ENCODE measurements at places on chromosomes 13 and 19.
A peak's percentile ranks its signal among the peaks of the same experiment; 100 is the strongest.

DNA sequence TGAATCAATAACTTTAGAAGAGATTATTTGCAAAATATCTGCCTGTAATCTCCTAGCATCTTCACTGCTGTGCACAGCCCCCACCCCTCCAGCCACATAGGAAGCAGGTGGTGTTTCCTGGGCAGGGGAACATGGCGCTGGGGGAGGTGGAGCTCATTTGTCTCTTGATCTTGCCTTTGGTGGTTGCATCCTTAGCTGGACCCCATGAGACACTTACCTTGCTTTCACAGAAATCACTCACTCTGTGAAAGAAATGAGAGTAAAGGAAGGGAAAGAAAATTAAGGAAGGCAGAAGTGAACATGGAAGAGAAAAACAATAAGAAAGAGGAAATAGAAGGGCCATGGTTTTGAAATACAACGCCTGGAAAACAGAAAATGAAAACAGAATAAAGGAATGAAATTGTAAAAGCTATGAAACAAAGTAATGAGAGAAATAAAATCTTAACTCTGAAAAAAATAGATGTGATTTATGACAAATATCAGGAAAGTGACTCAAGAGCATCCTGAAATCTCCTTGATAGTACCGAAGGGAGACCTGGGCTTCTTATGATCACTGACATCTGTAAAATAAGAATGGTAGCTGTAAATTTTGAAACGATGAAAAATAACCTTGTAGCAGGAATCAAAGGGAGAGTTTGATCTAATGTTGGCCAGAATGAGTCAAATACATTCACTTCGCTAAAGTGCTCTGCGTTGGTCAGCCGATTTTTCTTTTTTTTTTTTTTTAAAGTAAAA lies 17.2 kb upstream of the RNASEH2B start:
- no peak for DNase-seq

DNA sequence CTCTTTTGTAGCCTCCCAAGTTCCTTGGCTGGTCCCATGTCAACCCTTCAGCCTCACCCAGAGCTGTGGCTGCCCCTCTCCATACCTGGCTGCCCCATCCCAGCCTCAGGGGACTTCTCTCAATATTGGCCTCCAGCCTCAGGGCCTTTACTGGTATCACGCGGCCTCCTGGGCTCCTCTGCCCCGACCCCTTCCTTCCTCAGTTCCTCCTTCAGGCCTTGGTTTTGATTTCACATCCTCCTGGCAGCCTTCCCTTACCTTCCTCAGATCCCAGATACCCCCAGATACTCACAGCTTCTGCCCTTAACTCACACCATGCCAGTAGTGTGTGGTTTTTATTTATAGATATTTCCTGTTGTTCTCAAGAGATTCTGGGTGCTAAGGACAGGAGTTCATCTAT lies 12.8 kb upstream of the SCN1B start:
- DNase-seq, result no peak

DNA sequence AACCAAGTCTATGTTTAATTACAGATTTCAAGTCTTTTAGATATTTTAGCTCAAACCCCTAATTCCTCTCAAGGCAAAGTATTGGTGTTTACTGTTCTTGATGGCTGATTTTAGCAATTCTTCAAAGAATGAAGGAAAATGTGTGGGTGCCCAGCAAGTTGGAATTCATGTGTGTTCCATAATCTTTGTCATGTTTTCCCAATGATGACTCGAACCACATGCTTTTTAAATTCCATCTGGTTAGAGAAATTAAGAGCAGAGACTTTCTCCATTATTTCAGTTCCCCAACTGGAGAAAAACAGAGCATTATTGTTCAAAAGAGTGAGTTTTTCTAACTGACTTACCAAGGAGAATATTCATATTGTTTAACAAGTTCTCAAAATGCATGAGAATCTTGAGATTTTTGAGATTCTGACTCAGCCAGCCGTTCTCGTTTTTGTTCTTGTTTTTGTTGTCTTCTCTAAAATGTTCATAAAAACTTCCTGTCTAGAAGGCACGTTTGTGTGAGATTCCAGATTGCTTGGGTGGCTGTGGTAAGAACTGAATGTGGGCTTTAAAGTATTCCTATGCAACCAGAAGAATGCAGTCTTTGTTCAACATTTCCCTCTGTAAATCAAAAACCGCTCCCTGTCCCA lies 404.7 kb downstream of the IRS2 start:
- peak; percentile 87 for DNase-seq

DNA sequence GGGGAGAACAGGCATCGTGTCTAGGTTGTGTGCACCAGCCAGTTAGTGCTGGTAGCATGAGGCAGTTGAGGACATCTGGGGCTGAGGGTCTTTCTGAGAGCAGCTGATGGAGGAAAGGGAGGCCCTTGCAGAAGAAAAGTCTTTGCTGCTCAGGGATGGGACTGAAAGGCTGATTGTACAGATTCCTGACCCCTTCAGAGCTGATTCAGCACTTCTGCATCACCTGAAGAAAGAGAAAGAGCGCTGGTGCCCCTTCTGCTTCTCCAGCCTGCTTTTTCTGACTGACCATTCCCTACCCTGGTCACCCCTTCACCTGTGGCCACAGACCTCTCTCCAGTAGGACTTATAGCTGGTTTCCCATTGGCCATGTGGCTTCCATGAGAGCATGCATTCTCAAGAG lies 476.2 kb downstream of the TSHZ3 start:
- no peak for DNase-seq

DNA sequence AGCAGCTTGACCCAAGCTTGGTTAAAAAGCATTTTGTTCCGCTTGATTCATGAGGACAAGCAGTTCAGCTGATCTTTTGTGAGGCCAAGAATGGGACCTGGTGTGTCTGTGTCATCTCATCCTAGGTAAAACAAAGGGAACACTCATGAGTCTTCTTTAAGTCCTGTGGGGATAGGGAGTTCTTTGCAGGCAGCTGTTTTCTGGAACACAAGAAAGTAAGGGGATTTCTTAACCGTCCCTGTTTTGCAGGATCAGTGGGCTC lies 134.5 kb upstream of the TMTC4 start:
- no peak for DNase-seq

- peak; percentile 2 for DNase-seq
These were observed 79.8 kb upstream of the SLITRK6 start for GRCh38 chr13:85879014-85879413.

DNA sequence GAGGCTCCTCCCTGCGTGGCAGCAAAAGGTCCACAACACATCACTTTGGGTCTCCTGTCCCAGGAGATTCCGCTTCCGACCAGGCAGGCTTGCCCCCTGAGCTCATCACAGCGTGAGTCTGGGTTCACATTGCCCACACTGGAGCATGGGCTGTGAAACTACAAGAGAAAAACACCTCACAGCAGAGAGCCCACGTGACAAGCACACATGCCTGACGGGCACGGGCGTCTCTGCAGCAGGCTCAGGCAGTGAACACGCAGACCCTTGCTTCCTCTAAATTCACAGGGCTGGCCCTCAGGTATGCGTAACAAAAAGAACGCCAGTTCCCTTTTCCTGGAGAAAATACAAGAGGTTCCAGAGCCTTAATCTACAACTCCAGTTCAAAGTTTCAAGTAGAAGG lies 41.9 kb downstream of the RASA3 start:
- no peak for DNase-seq

DNA sequence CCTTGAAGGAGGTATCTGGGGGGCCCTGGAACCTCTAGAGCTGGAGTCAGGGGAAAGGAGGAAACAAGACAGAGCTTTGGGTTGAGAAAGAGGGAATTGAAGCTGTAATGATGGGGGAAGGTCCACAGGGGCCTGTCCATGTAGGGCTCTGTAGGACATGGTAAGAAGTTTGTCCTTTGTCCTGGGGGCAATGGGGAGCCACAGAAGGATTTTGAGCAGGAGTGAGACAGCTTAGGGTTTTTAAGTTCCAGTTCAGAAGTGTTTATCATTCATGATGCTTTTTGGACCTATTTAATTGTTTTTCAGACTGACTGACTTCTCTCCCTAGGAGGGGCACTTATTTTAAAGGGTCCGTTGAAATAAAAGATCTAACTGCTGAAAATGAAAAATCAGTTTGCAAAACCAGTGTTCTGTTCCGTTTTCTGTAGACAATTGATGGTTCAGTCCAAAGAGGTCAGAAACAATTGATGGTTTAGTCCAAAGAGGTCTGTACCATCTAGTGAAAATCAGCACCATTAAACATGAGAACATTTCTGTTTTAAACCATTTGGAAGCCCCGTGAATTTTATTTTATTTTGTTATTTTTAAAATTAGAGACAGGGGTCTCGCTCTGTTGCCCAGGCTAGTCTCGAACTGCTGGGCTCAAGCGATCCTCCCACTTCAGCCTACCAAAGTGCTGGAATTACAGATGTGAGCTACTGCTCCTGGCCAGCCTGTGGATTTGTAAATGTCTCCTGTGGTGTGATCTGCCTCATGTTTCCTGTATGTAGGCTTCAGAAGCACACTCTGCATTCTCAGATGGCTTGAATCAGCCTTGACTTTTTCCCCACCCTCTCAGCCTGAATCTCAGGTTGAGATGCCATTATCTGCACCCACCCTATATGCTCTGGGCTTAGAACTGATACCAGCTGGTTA lies 8.4 kb downstream of the PLD3 start:
- peak; percentile 85 for DNase-seq

DNA sequence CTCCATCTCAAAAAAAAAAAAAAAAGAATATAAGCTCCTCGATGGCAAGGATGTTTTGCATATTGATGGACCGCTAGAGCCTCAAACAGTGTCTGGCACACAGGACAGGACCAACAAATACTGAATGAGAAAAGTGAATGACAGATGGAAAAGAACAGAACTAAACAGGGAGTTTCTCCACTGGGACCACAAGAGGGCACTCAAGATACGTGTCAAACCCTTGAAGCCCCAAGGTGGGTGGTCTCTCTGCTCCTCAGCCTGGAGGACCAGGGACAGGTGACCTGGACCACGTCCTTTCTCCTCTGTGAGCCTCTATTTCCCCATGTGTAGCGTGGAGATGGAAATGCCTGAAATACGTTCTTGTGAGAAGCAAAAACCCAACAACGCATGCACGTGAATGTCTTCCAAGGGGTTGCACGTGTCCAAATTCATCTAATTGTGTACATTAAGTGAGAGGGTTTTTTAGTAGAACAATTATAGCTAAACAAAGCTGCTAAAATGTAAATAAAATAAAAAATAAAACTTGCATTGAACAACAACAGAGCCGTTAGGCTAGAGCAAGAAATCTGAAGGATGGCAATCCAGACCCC lies 5.7 kb upstream of the CDC42EP5 start:
- DNase-seq, result peak; percentile 67

DNA sequence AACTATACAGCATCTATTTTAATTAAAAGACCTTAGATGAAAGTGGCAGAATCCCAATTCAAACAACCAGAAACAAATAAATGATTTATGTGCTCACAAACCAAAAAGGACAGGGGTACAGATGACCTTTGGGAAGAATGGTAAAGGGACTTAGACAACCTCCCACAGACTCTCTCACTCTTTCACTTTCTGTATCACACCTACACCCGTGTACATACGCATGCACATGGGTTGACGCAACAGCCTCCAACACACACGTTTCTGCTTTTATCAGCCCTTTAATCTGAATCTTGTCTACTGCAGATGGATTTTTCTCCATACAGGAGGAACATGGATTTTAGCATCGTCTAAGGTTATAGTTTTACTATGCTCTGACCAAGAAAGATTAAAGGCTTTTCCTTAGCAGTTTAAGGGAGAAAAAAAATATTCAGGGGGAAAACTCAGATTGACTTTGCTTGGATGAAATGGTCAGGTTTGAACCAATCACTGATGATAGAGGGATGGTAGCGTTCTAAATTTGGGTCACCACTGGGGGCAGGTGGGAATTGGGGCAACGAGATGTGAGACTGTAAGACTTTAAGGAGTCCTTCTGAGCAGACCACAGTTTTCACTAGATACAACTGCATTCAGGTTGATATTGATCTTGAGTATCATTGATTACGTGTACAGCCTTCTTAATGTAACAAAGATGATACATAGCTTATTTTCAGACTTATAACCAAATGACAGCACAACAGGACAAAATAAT lies 166.1 kb downstream of the ITGBL1 start:
- DNase-seq, result no peak

DNA sequence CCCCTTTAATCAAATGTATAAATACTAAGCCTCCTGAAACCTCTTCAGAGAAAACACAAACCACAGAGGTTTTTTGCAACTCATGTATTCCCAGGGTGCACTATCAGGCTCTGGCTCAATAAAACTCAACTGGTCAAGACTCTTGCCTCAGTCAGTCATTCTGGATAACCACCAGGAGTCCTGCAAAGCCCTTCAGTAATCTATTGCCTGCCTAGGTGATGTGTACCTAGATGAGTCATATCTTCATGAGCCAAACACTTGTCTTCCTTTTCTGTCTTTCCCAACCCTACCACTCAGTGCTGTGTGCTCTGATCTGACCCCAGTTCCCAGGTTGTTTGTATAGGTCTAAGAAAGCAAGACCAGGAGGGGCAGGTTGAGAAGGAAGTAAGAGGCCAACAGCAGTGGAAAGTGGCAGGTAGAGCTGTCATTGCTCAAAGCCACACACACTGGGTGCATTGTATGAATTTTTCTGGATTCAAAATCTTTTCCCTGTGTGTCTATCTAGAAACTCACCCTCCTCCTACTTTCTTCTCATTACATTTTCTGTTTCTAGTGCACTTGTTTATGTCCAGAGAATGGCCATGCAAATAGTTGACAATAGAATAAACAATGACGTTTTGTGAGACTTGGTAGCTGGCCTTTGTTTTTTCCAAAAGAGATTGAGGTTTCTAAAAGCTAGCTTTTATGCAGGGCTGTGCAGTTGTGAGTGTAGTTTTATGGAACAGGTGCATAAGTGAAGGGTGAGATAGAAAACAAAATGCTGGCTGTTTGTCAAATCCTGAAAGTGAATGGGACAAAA lies 48.1 kb downstream of the PSG1 start:
- no peak for DNase-seq

GRCh38 chr13:50365408-50366391 lies 350.5 kb downstream of the KCNRG start:
- peak; percentile 23 for DNase-seq

DNA sequence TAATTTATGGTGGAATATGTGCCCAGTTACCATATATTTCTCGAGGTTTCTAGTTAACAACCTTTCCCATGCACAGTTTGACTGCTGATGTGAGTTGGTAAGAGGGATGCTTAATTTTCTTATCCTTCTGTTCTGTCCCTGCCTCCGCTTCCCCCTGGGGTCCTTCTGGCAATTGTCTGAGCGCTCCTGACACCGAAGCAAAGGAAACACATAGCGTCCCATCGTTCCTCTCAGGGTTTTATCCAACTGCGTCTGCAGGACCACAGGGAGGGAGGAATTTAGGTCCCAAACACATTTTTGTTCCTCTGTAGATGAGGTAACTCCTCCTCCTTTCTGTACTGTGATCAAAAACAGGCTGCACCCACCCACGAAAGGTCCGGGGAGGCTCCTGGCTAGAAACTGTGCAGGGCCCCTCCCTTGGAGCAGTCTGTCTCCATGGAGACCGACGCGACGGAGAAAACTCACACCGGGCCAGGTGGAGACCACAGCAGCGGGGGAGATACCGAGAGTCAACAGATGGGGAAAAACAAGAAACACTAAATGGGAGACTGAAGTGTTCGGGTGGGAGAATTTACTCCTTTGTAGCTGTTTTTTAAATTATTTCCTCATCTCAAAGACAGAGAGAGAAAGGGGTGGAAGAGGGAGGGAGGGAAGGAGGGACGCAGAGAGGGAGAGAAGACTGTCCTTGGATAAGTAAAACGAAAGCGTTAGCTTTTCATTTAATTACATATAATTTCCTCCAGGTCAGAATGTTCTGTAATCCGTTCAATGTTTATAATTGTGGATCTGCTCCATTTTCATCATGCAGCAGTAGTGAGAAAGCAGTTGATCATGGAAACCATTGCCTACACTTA lies 191.8 kb upstream of the NBEA start:
- peak; percentile 4 for DNase-seq

Measured in choroid plexus epithelial cell (primary cell).